ENCODE measurements at places on chromosomes 1 and 21.

DNA sequence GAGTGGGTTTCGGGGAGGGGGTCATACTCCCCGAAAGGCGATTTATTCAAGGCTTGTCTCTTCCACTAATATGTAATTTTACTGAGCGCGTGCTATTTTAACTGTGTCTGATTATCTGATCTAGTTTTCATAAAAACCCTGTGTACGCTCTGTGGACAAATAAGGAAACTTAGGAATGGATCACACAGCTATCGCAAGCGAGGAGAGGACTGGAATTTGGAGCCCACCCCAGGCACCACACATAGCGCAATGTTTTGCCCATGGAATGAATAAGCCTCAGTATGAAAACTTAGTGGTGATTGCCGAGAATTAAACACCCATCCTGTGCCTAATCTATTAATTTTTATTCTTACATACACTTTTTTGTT is 9.8 kb upstream of the RAB42 start:
- DNase-seq = peak; percentile 46

DNA sequence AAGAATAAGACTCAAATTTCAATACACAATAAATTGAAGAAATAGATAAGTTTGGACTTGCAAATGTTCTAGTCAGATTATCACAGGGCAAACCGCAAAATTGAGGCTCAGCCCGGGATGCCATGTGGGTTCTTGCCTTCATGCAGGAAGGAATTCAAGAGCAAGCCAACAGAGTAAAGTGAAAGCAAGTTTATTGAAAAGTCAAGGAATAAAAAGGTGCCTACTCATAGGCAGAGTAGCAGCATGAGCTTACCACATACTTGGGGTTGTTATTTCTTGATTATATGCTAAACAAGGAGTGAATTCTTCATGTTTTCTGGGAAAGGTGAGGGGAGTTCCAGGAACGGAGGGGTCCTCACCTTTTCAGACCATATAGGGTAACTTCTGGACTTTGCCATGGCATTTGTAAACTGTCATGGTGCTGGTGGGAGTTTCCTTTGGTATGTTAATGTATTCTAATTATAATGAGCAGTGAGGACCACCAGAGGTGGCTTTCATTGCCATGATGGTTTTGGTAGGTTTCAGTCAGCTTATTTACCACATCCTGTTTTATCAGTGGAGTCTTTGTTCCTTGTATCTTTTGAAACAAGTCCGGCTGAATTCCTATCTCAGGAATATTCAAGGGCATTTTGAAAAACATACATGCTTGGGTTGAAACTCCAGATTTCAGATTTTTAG is 2.0 kb upstream of the OR2AK2 start:
- no peak for DNase-seq

GRCh38 chr1:77509051-77509492 is 173.4 kb downstream of the ZZZ3 start:
- DNase-seq = no peak

DNA sequence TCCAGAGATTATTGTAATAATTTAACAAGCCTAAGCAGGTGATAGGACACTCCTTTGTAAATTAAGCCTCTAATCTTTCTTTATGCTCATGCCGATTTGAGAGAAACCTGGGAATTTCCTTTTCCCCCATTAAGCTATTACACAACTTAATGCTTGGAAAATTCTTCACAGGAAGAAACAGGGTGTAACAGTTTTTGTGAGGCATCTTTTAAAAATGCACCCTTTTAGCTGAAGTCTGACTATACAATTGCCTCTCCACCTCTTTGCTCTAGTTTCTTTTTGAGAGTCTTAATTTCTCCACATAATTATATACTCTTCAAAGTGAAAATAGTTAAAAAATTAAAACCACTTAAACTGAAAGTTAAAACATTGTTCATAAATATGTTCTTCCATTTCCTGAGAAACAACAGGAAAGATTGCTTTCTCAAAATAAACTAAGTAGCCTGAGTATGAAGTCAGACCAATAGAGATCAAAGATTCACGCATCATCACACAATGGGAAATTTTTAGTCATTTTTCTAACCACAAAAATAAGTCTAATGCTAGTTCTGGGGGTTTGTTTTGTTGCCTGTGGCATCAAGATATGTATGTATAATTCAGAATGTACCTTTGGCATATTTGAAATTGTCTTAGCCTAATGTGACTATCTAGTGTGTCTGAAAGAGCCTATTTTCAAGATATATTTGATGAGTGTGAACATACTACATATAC is 34.7 kb downstream of the LRRC8D start:
- DNase-seq = peak; percentile 56

DNA sequence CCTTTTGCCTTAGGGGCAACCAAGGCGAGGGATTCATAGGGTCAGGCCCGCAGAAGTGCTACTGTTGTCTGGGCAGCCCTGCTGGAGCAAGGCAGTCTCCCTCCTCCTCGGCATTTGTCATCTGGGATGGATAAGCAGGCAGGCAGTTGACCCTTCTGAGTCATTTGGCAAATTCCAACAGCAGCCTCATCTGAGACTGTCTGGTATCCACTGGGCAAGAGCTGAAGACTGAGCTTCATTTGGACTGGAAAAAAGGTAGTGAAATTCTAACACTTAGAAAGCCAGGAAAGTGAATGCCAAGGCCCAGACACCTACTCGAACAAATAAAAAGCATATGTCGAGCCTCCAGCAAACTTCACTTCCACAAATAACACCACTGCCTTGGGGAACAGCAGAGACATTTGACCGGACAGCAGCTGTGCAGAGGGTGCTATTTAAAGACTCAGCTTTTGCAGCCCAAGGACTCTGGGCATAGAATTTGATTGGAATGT is 4.0 kb upstream of the ZBTB40 start:
- peak; percentile 82 for DNase-seq

GRCh38 chr1:63023171-63023570 is 239.2 kb downstream of the ATG4C start:
- DNase-seq = no peak

DNA sequence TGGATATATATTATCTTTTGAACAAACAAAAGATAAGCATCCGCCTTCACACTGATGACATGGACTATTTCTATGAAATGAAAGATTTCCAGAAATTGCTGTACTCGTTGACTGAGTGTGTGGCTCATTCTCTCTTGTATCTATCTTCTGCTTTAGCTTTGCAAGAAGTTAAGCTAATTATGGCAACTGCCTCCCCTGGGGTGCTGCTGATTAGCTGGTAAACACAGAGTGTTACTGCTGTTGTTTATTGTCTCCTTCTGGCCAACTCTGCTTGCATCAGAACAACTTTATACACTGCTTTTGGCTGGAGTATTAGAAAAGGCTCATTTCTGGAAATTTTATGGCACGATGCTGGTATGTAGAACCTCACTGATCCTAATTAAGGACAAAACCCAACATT is 95.6 kb upstream of the SNX7 start:
- DNase-seq = no peak

DNA sequence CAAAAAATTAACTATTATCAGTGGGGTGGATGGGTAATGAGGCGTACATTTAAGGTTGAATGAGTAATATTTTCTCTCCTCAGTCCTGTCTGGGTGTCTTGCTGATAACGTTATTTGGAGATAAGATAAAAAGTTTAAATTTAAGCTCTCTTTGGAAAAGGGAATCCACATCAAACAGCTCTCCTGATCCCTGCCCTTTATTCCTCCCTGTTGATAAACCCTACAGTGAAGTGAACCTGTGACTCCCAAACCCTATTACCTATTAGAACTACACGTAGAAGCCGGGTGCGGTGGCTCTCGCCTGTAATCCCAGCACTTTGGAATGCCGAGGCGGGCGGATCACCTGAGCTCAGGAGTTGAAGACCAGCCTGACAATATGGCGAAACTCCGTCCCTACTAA is 9.9 kb upstream of the GPR161 start:
- DNase-seq = no peak

DNA sequence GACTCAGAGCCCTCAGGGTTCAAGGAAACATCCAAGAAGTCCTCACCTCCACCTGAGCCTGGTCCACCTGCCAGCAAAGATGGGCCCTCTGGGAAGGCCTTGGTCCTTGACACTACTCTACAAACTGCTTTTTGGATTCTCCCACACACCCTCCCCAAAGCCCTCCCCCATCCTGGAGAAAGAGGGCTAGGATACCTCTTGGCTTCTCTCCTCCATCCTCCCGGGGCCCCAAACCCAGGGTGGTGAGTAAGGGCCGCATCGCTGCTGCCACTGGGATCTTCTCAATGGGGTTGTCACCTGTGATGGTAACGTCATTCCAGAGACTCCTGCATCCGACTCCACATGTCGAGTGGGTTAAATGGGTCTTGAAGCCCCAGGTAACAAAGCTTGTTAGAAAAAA is 26.6 kb downstream of the MATN1 start:
- no peak for DNase-seq

DNA sequence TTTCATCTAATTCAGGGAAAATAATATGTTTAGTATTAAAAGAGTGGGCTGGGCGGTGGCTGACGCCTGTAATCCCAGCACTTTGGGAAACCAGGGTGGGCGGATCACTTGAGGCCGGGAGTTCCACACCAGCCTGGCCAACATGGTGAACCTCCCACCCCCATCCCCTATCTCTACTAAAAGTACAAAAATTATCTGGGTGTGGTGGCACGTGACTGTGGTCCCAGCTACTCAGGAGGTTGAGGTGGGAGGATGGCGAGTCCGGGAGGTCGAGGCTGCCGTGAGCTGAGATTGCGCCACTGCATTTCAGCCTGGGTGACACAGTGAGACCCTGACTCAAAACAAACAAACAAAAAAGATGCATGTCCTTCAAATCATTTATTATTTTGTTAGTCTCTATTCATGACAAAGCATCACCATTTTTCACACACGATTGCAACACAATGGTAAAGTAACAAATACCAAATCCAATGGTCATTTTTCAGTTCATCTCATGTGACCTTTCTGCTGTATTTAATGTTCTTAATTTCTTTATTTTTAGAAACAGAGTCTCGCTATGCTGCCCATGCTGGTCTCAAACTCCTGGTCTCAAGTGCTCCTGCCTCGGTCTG is 1.0 kb downstream of the MSH4 start:
- peak; percentile 39 for DNase-seq

DNA sequence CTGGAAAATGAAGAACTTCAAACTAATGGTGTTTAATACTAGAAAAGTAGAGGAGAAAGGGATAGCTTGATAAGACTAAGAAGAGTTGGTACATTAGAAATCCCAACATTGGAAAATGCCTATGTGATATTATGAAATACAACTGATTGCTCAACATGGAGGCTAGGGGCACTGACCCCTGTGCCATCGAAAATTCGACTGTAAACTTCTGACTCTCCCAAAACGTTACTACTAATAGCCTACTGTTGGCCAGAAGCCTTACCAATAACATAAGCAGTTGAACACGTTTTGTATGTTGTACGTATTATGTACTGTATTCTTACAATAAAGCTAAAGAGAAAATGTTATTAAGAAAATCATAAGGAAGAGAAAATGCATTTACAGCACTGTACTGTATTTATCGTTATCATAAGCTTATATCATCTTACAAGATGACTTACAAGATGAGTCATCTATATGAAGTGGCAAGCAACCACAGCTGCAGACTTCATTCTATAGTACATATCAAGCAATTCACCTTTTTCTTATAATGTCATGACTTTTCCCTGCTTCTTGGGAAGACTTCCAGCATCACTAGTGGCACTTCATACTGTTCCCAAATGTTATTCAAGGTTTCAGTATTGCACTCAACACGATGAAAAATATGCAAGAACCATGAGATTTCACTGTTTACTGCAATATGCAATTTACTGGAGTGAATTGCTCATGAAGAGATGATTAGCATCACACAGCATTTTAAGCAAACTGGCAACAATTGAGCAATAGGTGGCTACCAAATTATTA is 12.9 kb upstream of the CTSK start:
- peak; percentile 46 for DNase-seq

DNA sequence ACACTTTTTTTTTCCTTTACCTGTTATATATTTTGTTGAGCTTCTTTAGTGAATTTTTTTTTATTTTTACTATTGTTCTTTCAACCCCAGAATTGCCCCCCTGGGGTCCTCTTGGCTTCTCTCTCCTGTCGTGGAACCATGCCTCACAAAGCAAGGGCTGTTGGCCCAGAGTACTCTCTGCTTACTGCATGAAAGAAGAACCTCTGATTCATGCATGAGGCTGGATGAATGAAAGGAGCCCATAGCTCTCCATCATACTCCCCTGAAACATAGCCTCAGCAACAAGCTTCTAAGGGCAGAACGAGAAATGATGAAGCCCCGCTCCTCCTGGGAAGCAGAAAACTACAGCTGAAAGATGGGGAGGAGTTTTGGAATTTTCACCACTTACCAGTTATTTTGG is 1441.0 kb downstream of the BRINP3 start:
- no peak for DNase-seq

- DNase-seq = peak; percentile 27
Observed at GRCh38 chr1:196078691-196079090, 529.5 kb downstream of the KCNT2 start.

DNA sequence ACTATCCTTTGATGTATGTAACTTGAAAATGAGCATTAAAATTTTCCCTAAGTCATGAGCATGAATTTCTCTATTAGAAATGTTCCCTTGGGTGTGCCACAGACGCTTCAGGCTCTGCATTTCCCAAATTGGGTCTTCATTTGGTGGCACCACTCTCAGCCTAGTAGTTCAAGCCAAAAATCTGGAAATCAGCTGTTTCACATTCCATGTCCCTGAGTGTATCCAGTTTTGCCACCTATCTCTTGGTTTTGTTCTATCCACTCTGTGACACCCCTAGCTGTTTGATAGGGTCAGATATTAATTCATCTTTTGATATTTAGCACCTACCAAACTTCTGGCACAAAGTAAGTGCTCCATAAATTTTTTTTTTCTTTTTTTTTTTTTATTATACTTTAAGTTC is 89.5 kb upstream of the DPH5 start:
- DNase-seq = no peak

DNA sequence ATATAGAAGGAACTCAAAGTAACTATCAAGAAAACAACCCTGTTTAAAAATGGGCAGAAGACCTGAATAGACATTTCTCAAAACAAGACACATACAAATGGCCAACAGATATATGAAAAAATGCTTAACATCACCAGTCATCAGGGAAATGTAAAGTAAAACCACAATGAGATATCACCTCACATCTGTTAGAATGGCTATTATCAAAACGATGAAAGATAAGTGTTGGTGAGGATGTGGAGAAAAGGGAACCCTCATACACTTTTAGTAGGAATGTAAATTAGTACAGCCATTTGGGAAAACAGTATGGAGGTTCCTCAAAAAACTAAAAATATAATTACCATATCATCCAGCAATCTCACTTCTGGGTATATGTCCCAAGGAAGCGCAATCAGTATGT is 3.0 kb downstream of the CTSS start:
- DNase-seq = no peak

GRCh38 chr1:76037324-76037723 is 37.2 kb upstream of the ST6GALNAC3 start:
- no peak for DNase-seq

DNA sequence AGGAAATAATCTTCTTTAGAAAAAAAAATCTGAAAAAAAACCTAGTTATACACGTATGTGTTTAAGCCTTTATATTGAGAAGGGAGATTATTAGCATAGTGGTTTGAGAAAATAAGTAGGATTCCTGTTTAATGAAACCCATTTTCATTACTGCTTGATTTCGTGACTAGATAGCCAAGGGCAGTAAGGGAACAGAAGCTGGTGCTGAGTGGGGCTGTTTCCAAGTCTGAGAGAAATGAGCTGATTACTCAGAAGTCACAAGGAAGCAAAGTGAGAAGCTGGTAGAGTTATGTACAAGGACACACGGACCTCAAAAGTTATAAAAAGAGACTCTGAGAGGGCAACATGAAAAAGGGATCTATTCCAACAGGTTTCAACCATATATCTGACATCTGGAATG is 256.5 kb downstream of the TTLL7 start:
- no peak for DNase-seq
